Naive B cell (primary cell): ENCODE measurements at places on chromosomes 12 and 14.

GRCh38 chr12:46711756-46712155 lies 114.0 kb downstream of the SLC38A4 start:
- DNase-seq, result no peak

DNA sequence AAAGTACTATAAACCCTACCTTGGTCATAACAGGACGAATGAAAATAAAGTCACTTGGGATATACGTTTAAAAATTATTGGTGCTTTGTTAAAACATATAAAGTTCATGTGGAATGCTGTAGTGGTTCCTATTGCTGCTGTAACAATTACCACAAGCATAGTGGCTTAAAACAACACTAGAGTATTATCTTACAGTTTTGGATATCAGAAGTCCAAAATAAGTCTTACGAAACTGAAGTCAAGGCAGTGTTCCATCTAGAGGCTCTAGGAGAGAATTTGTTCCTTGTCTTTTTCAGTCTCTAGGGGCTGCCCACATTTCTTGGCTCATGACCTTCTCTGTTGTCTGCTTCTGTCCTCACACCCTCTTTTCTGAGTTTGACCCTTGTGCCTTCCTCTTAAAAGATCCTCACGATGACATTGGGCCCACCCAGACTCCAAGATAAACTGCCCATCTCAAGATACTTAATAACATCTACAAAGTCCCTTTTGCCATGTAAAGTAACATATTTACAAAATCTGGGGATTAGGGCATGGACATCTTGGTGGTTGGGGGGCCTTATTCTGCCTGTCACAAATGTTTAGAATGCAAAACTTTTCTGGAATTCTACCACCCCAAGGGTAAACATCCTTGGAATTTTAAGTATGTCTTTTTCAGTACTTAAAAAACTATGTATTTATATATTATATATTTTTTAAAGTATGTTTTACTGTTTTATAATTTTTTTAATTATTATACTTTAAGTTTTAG lies 178.1 kb downstream of the ETNK1 start:
- no peak for DNase-seq

DNA sequence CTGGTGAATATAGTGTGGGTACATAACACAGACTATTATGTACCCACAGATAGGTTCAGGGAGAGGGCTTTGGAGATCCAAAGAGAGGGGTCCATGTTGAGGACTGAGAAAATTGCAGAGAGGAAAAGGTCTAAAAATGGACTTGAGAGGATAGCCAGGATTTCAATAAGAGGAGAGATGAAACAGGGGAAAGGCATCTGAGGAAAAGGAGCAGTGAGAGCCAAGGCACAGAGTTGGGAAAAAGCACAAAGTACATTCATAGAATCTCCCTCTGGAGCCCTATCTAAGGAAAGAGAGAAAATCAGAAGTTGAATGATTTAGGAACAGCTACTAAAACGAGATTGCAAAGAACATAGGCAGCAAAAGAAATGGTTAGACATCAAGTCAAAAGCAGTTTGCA lies 182.8 kb downstream of the SRGAP1 start:
- DNase-seq, result no peak

GRCh38 chr12:6964605-6965025 lies 5.8 kb downstream of the PHB2 start:
- DNase-seq, result no peak

GRCh38 chr12:111453071-111453989 lies 47.6 kb downstream of the SH2B3 start:
- DNase-seq, result no peak

GRCh38 chr12:51959211-51959610 lies 7.7 kb downstream of the ACVR1B start:
- DNase-seq, result no peak

DNA sequence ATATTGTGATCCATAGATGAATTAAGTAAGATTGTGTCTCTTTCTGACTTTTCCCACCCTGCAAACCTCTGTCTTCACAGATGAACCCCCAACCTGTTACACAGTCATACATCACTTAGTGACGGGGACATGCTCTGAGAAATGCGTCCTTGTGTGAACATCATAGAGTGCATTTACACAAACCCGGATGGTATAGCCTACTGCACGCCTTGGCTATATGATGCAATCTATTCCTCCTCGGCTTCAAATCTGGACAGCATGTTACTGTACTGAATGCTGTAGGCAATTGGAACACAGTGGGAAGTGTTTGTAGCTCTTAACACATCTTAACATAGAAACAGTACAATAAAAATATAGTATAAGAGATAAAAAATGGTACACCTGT lies 7.4 kb upstream of the TESPA1 start:
- peak; percentile 3 for DNase-seq

DNA sequence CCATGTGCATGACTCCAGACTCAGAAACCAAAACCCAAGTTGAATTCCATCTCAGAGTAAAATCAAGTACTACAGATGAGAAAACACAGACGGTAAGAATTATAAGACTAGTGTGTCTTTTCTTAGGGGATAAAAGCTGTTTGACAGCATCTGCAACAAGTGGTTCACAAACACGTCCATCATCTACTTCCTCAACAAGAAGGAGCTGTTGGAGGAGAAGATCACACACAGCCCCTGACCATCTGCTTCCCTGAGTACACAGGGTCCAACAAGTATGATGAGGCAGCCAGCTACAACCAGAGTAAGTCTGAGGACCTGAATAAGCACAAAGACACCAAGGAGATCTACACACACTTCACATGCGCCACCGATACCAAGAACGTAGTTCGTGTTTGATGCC lies 110.7 kb upstream of the ATF7IP start:
- DNase-seq, result no peak

DNA sequence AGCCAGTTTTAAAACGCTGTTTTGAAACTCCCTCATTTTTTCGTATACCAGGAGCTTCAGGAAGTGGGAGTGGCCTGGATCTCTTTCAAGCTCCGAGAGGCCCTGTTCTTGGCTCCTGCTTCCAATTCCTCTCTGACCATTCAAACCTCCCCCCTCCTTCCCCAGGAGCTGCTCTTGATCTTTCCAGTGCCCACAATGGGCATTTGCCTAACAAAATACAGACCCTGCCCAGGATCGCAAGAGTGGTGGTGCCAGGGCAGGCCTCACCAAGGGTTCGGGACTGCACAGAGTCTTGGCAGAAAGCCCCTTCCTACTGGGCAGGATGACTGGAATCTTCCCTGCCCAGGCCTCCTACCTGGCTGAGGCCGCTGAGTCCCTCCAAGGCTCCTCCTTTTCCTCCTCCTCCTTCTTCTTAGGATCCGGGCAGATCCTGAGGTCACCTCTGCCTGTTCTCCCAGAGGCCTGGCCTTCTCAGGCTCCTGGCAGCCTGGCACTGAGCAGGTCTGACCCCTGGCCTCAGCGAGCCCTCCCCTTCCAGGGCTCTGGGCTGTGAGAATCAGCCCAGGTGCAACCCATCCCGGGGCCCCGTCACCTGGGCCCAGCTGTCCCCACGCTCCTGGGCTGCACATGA lies 46.9 kb upstream of the NOS1 start:
- DNase-seq, result no peak

DNA sequence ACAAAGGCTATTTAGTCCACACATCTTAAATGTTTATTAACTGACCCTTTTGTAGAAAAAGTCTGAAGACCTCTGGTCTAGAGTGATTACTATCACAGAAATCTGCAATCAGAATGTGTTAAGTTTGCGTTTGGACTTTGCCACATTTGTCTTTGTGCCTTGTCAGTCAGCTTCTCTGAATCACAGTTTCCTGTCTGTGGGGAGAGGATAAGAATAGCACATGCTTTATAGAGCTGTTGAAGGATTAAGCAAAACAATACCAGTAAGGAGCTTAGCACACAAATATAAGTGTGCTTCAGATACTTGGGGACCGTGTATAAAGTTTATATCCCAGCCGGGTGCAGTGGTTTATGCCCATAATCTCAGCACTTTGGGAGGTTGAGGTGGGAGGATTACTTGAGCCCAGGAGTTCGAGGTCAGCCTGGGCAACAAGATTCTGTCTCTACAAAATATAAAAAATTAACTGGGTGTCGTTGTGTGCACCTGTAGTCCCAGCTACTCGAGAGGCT lies 63.0 kb upstream of the BTG1 start:
- DNase-seq, result peak; percentile 24

DNA sequence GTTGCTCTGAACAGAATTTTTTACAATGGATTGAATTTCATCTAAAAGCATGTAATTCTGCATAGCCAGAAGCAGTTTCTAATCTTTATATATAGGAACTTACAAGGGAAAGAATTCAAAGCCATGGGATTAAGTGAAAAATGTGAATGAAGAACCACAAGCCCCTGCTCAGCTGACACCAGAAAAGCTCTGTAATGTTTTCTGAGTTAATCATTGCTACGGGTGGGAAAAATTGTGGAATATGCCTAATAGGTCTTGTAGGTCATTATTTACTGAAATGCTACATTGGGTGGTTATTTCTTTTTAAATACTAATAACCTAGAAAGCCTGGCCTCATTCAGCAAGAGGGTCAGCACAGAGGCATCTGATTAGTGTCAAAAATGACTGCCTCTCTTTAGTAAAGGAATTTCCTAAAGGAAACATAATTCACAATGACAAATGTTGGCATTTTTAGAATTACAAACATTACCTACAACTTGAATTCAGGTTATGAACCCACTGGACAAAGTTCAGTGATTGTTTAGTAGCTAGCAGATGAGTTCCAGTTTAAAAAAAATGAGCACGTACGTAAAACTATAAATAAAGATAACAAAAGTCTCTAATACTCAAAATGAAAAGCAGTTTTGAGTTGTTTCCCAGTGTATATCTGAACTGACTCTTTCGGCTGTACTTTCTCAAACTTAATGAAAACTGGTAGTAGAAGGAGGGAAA lies 75.3 kb downstream of the BMP4 start:
- no peak for DNase-seq

GRCh38 chr12:110179291-110179690 lies 55.1 kb downstream of the IFT81 start:
- no peak for DNase-seq

- DNase-seq, result peak; percentile 28
Observed at GRCh38 chr12:112907415-112908157, 824 bp downstream of the OAS1 start.

- no peak for DNase-seq
Observed at GRCh38 chr12:60144395-60144794, 548.6 kb downstream of the SLC16A7 start.

DNA sequence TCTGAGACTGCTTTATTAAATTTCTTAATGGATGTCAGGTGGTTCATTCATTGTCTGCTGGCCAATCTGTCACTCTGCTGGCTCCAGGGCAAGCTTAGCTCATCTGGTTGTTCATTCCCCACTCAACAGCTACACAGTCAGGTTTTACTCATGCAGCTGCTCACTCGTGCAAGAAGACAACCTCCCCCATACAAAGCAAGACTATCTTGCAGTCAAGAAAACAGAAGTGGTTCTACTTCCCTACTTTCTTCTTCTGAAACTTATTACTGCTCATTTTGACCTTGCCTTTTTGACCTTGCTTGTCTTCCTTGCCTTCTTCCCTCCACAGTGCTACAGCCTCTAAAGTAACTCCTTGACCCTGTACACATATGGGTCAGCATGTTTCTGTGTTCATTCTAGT lies 277.9 kb downstream of the SSPN start:
- peak; percentile 62 for DNase-seq

DNA sequence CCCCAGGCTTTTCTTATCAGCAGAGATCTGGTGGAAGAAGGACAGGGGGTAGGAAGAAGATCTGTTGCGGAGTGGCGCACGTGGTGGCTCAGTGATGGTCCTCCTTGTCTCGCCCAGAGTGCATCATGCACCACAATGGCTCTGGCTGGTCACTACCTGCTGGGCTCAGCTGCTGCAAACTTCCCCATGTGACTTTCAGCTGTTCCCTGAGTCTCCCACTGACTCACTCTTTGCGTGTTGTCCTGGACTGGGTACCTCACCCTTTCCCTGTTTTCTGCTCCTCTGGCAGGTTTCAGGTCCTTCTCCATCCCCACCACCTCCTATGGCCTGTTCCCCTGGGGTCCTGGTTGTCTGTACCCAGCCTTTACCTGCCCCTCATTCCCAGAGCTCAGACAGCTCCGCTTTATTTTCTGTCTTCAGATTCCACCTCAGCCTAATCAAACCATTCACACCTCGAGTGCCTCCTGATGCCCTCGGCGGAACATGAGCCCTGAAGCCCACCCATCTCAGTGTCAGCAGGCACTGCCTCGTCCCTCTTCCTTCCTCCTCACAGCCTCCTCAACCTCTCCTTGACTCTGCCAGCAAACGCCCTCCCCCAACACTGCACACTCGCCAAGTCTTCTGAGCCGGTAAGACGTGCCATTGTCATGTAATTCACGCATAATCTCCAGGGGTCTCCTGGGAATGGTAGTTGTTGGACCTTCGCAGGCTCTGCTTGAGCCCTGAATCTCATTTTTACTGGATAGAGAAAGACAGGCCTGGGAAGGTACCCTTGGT lies 1.8 kb downstream of the C1R start:
- no peak for DNase-seq

DNA sequence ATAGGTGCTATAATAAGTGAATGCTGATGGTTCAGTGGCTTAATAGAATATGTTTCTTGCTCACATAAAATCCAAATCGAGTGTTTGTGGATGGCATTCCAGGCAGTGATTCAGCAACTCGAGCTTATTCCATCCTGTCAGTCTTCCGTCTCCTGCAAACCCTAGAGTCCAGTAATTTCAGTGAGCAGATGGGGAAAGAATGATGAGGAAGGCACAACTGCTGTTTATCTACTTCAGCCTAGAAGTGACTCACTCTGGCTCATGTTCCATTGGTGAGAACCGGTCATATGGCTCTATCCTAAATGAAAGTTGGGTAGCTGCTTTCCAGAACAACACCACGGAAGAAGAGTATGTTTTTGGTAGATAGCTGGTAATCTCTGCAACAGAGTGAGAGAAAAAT lies 421.8 kb upstream of the PDE3A start:
- no peak for DNase-seq

GRCh38 chr14:94036313-94037167 lies 10.4 kb downstream of the OTUB2 start:
- DNase-seq, result peak; percentile 60

DNA sequence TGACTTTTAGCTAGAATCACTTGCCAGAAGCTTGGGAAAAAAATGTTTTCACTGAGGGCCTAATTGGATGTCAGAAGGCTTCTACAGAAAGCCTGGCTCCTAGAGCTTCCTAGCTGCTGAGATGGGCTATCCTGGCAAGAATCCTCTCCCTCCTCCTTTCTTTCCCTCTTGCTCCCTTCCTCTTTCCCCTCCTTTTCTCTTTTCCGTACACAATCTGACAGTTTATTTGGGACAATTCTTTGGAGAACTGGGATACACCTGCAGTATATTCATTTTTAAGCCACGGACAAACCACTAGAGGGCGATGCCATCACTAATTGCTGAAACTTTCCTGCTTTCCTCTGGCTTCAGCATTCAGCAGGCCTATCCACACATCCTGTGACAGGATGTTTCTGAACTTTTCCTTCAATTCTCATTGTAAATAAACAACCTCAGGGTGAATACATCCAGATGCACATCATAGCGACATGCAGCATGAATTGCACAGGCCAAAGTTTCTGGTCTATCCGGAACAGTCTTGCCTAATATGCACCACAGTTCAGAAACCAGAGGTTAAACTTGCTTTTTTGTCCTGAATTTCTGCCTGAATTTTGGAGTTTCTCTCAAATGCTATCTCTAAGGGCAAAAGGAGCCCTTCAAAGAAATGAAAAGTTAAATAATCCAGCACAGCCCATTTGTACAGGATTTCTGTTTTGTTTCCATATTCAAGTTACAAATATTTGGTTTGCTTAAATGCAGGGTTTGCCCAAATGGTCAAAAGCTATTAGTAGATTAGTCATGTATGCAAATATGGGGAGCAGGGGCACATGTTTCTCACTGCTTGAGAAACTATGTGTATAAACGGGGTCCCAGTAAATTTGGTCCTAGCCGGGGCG lies 142.8 kb downstream of the PAWR start:
- no peak for DNase-seq
